ENCODE measurements at places on chromosomes 7 and 10.
A peak's percentile ranks its signal among the peaks of the same experiment; 100 is the strongest.

GRCh38 chr10:5293691-5294550, 70.8 kb upstream of the UCN3 start:
- peak; percentile 76 for DNase-seq

- no peak for DNase-seq
Measured at GRCh38 chr7:5077740-5078139, 32.1 kb downstream of the RBAK start.

DNA sequence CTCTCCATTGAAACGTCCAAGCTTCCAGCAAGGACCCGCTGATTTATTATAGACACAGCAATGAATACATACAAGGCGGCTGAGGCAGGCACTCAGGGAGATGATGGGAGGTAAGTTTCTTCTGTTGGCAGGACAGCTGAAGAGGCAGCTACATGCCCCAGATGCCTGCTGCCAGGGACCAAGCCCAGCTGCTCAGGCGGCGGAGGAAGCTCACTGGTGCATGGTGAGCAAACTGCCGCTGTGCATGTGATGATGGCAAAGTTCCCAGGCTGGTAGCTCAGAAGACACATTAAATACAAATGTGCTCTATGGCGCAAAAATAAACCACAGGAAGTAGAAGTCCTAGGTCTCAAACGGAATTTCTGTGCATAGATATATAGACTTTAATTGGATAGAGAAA, 2.3 kb downstream of the DNTT start:
- DNase-seq: no peak

- DNase-seq: peak; percentile 91
Measured at GRCh38 chr7:94050046-94050445, 45.9 kb upstream of the BET1 start.

DNA sequence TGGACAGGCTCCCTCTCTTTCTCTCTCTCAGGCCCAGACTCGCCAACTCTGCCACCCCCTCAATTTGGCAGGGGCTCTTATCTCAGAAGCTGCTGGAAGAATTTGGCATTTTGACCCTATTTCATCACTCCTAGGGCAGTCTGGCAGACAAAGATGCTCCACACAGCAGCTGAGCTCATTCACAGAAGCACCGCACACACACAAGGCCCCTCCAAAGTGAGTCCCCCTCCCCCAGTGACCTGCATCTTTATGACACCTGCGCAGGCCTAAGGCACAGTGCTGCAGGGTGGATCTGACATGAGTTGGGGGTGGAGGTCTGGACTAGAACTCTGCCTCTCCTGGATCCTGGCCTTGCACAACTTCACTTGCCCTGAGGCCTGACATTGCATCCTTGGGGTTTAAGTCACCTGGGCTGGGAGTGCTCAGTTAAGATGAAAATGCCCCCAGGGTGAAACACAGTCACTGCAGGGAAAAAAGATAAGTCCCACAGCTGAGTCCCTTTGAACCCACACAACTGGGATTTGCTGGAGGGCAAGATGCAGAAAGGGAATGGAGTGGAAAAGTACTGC, 41.1 kb upstream of the DUSP5 start:
- no peak for DNase-seq

GRCh38 chr7:122006687-122007086, 133.7 kb downstream of the PTPRZ1 start:
- no peak for DNase-seq

DNA sequence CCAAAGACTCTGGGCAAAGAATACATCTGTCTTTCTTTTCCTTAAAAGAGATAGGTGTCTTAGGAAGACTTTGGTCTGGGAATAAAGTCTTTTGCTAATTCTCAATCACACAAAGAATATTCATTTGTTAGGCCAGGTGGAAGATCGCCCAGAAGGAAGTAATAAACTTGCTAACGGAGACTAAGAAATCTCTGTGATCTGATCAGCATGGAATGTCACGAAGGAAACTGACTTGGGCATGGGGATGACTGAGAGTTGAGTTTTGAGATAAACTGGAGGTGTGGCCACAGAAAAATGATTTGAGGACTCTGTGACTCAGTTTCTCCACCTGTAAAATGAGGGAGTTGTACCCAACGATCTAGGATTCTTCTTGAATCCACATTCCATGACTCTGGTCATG, 161.1 kb upstream of the SVIL start:
- DNase-seq: no peak

GRCh38 chr10:105359708-105360107, 718.6 kb downstream of the SORCS3 start:
- DNase-seq: no peak

DNA sequence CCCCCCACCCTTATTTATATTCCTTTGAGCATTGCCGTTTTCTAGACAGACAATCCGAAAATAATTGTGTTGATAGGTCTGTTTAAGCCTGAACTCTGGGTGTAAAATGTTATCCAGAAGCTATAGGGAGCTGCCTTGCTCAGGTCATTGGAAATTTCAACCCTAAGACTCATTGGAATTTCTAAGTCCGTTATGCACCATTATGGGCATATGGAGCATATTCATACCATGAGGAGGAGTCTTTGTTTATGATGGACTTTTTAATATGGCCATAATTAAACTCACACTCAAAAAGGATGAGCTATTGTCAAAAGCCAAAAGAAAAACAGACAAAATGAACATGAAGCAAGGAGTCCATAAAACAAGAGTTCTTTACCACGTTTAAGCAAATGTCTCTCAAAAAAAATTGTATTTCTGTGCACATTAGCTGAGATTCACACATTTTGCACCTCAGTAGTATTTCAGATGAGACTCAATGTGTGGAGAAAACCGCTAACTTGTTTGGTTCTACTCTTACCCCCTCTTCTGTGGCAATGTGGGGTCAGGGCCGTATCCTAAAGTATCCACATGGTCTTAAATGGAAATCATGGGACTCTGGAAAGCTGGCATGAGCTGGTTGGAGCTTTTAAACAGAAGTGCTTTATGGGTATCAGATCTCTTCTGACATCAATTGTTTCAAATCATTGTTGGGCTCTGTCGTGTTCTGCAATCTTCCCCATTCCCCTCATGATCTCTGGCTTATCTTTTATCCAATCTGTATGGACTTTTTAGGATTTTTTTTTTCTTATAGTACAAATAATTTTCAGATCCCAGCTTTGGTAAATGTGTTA, 60.5 kb downstream of the PODXL start:
- no peak for DNase-seq

GRCh38 chr10:99560277-99561126, 27.8 kb downstream of the NKX2-3 start:
- DNase-seq: no peak

GRCh38 chr7:144489504-144489903, 86.0 kb upstream of the NOBOX start:
- DNase-seq: no peak

- DNase-seq: no peak
Measured at GRCh38 chr7:149093228-149093627, 2.7 kb upstream of the ZNF786 start.

- no peak for DNase-seq
Measured at GRCh38 chr10:56624082-56624481, 263.0 kb upstream of the ZWINT start.

GRCh38 chr7:22049766-22050500, 104.2 kb upstream of the CDCA7L start:
- DNase-seq: no peak

GRCh38 chr10:61456095-61456789, 3.1 kb upstream of the TMEM26 start:
- no peak for DNase-seq

- no peak for DNase-seq
Measured at GRCh38 chr10:10421071-10421470, 596.6 kb upstream of the CELF2 start.

DNA sequence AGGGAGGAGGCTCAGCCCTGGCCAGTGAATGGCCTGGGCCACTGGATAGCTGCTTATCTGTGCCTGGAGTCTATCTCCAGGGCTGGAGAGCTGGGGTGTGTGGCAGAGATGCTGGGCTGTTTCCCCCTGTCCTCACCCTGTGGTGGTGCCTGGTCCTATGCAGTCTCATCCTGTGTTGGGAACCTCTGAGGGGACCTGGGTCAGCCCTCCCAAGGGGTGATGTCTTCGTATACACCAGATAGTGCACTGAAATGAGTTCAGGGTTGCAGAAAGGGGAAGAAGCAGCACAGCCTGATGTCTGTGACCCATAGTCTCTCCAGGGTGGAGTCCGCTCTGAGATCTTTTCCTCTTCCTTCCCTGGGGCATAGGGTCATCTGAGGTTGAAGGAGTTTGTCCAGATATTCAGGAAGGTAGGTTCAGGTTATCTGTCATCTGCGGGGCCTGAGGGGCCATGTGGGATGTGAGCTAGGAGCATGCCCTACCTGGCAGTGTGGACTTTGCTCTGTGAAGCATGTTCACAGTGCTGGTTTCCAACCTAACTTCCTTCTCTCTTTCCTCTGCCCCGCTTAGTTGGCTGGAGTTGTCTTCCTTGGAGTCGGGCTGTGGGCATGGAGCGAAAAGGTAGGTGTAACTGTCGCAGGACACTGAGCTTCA, 33.4 kb upstream of the SH2D4B start:
- no peak for DNase-seq

DNA sequence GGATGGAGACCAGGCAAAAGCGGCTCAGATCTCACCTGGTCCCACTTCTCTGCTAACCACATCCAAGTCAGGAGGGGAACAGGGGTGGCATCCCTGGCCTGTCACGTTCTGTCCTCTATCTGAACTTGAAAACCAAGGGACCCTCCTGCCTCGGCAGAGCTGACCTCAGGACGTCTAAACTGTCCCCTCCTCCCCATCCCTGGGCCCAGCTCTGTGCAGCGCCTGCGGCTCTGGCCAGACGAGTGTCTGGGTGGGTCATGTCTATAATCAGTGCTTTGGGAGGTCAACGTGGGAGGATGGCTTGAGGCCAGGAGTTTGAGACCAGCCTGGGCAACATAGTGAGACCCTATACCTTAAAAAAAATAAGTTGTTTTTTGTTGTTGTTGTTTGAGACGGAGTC, 70.0 kb upstream of the ZNF479 start:
- no peak for DNase-seq

GRCh38 chr7:138481447-138482380, 21.7 kb downstream of the TRIM24 start:
- DNase-seq: no peak

GRCh38 chr10:118873738-118874105, 119.0 kb upstream of the CACUL1 start:
- no peak for DNase-seq

Data from HL-60 (cell line).